Lung microvascular endothelial cell (primary cell): ENCODE measurements at places on chromosomes 3 and 15. TPM values are rescaled to one million over a fixed set of nuclear protein-coding genes. Genes with fewer than 3 reads are reported as not detected.

- DNase-seq, result no peak
Observed at GRCh38 chr15:33778852-33779251, 189.4 kb upstream of the CHRM5 start.

GRCh38 chr3:144708437-144708836 is 736.8 kb downstream of the DIPK2A start:
- no peak for DNase-seq

DNA sequence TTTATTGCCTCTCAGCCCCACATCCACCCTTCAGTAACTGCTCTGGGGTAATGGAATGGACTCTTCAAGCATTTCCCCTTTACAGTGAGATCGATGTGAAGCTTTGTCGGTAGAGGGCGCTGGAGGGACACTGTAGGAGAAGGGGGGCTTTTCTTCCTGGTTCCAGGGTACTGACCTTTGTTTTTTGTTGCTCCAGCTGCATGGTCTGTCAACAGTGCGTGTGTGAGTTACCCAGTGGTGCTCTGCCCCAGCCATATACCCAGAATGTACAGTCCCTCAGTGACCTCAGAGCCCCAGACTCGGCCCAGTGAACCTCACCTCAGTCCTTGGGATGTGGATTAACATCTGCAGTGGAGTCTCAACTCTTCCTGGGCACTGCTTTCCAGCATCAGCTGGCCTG is 180.3 kb upstream of the TSC22D2 start:
- peak; percentile 71 for DNase-seq

DNA sequence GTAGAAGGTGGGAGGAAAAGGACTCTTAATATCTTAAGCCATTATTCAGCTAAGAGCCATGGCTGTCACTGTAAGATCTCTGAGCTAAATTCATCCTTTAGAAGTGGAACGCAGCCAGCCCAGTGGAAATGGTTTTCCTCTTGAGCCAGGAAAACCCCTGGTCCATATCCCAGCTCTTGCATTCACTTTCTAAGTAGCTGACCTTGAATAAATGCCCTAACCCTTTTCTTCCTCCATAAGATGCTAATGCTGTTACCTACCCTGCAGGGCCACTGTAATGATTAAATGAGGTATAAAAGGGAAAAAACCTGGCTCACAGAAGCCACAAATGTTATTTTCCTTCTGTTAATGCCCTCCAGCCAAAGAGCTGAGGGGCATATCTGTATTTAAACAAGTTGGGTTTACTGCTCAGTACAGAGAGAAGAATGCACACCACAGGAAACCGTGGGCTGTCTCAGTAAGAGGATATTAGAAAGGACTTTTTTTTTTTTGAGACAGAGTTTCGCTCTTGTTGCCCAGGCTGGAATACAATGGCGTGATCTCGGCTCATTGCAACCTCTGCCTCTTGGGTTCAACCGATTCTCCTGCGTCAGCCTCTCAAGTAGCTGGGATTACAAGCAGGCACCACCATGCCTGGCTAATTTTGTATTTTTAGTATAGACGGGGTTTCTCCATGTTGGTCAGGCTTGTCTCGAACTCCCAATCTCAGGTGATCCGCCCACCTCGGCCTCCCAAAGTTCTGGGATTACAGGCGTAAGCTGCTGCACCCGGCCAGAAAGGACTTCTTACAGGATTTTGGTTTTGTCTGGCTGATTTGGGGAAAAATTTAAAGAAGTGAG is 6.8 kb downstream of the UBL7 start:
- peak; percentile 30 for DNase-seq

DNA sequence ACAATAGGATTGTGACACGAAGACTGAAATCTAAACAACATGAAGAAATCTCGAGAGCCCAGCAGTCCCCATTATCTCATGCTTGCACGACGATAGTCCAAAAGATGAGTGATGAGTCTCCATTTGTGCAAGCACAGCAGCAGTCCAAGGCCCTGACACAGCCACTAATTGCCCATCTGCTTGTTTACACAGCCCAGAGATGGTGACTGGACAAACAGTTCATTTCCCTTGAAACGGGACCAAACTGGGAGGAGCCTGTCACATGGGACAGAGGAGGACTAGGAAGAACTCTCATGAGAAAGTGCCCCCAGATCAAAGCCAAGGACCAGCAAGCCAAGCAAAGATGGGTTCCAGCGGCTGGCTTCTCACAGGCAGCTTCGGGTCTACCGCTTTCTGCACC is 121.0 kb downstream of the GREM1 start:
- peak; percentile 91 for DNase-seq

- peak; percentile 85 for DNase-seq
Observed at GRCh38 chr15:80776420-80777045, 2.6 kb upstream of the CEMIP start.

- DNase-seq, result peak; percentile 80
Observed at GRCh38 chr3:50347187-50347813, 1.8 kb upstream of the ZMYND10 start.

- no peak for DNase-seq
Observed at GRCh38 chr3:111965484-111965883, 13.3 kb upstream of the ABHD10 start.

DNA sequence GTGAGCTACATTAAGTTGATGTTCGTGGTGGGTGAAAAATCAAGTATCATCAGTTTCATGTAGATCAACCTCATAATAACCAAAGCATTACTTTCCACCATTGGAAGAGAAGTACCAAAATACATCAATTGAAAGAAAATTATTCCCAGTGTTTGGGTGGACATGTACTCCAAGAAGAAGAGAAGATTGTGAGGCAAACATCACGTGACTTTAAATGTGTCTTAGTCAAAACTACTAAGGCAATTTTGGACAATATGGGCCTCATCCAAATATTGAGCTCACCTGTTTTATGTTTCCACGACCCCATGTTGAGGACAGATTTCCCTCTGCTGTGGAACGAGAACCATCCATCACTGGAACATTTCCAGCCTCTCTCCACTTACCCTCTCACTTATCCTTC is 303.0 kb upstream of the LMCD1 start:
- no peak for DNase-seq

The FAM174B gene
- total RNA-seq, result 57.3 and 92.3 TPM in 2 replicates

The HTR3E gene
- not detected in 2 replicates for total RNA-seq

DNA sequence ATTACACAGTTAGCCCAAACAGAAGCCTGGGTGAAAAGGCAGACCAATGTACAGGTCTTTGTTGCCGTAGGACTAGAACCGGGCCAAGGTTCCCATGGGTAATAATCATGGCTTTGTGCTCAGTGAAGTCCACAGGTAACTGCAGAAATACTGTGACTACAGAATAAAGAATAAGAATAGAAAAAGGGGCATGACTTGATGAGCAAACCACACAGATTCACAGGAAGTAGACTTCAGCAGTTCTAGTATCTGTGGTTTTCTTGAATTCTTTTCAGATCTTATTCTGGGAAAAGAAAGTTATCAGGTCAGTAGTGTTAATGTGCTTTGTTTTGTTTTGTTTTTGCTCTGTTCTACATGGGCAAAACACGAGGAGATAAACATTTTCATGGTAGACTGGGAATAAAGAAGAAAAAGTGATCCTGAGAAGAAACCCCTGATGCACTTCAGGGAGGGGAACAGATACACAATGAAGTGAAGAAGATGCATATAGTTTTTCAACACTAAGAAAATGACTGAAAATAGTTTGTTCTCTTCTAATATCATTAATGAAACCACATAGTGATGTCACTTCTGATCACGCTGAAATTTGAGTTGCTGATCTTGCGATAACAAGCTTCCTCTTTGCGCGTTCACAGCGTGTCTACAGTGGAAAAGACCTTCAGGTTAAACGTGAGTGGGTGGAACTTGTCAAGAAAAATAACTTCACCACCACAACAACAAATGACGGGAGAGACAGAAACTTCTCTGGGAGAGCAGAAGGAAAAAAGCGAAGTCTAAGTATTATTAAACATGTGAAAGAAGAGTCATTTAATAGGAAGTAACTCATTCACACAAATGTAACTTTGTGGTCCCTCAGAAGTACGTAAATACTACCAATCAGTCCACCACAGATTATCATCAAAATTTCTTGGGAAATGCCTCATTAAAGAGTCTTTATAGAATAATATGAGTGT is 315.8 kb upstream of the SATB1 start:
- no peak for DNase-seq

- no peak for DNase-seq
Observed at GRCh38 chr15:66798426-66799061, 96.5 kb downstream of the SMAD6 start.

DNA sequence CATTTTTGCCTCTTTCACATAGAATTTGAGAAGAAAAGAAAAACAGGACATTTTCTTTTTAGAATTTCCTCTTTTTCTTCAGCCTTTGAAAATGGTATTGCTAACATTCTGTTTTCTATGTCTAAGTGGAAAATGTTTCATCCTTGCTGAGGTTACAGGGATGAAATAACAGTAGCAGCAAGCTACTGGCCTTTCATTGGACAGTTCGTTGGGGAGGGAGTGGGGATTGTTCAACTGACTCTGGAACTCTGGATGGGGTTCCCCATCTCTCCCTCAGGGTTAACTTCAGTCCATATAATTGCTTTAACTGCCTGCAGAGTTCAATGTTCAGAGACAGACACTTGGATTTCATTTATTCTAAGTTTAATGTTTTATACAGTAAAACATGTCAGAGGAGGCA is 346.0 kb downstream of the NLGN1 start:
- DNase-seq, result no peak

GRCh38 chr3:108441071-108441507 is 69.3 kb downstream of the MYH15 start:
- DNase-seq, result no peak

The DNAH1 gene
- 1.1 and 2.6 TPM in 2 replicates for total RNA-seq

The GOLGA6B gene
- not detected in 2 replicates for total RNA-seq

DNA sequence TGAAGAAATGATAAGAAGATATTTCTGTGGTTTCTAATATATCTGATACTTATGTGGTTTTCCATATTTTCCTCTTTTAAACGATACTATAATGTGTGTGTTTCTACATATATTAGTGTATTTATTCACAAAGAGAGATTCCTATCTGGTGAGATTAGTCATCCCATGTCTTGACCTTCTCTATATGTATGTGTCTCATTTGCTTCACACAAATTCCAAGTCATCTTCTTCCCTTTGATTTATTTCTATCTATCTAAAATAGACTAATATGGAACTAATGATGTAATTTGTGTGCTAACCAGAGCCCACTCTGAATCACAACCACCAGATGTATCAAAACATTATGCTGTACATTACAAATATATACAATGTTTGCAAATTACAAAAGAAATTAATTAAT is 154.7 kb upstream of the KCNMB2 start:
- peak; percentile 13 for DNase-seq

GRCh38 chr15:75350601-75351361 is 3.9 kb downstream of the NEIL1 start:
- DNase-seq, result no peak

GRCh38 chr15:92168066-92168683 is 225.5 kb upstream of the ST8SIA2 start:
- no peak for DNase-seq

DNA sequence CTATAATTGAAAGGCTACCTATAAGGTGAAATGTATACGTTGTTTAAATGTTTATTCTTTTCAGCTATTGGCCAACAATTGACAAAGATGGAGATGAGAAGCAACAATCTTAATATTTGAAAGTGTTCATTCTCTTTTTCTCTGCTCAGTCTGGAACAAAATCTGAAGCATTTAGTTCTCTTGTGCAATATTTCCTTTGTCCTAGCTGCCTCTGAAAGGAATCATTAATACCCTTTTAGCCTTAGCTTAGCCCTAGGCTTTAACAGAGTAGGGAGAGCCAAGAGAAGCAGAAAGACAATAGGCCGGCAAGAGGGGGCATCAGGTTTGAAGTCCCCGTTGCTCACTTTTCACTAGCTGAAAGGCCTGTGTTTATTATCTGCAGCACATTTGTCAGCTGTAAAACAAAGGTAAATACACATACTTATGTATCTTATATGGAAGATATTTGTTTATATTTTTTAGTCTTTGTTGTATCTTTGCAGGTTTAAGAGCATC is 422.5 kb upstream of the SEMA6D start:
- no peak for DNase-seq

The WNT7A gene
- total RNA-seq, result not detected in 2 replicates

DNA sequence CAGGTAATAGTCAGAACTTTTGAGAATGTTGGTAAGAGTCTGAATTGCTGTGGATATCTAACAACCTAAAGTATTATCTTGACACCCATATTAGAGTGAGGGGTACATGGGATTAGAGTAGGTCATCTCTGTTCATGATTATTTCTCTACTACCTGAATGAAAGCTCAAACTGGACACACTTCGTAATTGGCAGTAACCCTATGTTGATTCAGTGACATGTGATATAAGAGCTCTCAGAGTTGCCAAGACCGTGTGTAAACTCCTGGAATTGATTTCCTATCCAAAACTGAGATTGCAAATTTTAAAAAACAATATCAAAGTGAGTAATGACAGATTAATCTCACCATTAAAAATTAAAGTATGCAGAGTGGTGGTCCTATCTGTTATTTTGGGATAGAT is 214.8 kb upstream of the ARHGEF26 start:
- DNase-seq, result no peak

DNA sequence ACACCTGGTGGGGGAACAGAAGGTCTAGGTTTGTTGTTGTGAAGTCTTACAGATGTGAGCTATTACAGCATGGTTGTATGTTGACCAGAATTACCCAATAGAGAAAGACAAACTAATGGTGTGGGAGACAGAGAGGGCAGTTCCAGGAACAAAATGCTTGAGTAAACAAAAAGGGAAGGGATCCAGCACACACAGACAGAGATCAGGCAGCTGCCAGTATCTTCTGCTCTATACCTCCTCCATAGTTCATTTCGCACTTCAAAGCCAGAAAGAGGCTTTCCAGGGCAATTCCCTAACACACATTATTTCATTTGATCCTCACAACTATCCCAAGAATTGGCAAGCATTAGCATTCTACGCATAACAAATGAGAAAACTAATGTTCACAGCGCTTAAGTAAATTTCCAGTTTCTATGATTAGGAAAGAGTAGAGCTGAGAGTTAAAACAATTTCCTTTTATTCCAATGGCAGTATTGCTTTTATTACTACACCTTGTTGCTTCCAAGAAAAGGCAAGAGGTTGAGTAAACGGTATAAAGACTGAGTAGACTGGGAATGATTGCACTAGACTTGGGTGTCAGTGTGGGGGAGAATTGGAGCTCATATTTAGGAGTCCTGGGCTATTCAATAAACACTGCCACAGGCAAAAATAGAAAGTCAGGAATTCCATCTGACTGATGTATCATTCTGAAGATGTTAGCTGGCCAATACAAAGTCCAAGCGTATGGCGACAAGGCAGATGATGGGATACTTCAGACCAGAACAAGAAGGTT is 39.7 kb upstream of the ZNF280D start:
- DNase-seq, result no peak

DNA sequence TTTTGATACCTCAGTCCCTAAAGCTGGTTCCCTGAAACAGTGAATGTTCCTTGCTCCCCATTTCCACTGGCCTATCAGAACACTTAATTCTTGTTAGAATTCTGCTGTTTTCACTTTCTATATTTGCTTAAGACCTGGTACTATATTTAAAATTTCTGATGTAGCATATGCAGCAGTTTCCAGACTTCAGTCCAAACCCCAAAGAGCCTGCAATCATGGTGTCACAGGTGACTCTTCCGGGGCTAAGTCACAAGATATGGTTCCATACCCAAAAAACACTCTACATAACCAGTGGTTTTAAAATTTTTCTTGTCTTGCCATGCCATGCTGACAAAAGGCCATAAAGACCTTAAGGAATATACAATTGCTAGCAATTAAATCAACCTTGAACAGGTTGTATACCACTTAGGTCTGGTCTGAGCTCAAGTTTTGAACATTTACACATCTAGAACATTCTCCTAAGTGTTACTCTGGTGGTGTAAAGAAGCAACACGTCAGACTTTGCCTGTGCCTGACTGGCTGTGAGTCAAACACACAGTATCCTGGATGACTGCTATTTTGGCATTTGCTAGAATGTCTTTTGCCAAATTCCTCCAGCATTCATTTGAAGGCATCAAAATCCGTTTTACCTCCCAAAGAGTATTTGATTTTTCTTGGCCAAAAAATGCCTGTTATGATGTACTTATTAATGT is 160.0 kb downstream of the FRMD5 start:
- DNase-seq, result peak; percentile 84
